ENCODE measurements at places on chromosomes 16 and 17.

DNA sequence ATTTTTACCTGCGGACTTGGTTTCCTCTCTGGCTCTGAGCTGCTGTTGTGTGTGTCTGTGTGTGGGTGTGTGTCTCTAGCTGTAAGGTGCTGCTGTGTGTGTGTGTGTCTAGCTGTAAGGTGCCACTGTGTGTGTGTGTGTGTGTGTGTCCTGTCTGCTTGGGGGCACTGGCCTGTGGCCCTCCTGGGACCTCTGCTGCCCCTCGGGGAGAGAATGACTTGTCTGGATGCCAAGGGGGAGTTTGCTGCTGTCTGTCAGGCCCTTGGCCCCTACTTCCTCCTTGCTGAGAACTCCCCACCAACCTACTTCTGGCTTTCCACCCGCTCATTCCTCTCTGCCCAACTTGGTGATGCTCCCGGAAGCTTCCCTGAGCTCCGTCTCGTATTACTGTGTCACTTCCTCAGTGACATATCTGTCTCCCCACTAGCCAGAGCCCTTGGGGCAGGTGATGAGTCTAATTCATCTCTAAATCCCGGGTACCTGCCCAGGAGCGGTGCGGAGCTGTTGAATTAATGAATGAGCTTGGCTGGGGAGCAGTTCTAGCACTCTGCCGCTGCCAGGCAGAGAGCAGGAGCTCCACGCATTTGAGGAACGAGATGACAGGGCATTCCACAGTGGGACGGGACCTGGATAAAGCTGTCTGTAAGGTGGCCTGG lies 3.5 kb upstream of the LASP1NB start:
- no peak for DNase-seq

DNA sequence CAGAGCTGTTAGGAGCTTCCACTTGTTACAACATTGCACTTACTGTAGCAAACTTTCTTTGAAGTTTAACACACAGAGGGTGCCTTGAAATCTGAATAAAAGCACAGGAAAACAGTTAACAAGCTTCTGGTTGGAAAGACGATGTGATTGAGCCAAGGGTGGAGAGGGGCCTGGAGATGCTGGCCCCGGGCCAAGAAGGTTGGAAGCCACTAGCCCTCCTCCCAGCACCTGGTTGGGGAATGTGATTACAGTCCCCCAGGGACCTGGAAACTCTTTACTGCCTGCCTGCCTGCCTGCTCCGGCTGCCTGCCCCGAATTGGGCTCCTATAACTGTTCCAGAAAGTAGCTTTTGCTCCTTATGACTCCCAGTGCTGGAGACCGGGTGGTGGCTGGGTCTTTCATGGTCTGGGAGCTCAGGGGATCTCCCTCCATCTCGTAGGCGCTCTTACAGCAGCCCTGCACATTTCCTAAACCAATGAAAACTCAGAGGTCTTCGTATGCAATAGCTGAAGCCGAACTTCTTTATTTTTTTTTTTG lies 48.0 kb upstream of the ZFHX3 start:
- no peak for DNase-seq

GRCh38 chr16:53852678-53853077 lies 148.7 kb downstream of the FTO start:
- DNase-seq, result no peak

DNA sequence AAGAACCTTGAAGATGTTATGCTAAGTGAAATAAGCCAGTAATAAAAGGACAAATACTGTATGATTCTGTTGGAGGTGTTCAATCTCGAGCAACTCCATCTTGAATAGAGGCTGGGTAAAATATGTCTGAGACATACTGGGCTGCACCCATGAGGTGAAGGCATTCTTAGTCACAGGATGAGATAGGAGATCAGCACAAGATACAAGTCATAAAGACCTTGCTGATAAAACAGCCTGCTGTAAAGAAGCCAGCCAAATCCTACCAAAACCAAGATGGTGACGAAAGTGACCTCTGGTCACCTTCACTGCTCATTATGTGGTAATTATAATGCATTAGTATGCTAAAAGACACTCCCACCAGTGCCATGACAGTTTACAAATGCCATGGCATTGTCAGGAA lies 98.1 kb downstream of the RGS9 start:
- DNase-seq, result no peak

DNA sequence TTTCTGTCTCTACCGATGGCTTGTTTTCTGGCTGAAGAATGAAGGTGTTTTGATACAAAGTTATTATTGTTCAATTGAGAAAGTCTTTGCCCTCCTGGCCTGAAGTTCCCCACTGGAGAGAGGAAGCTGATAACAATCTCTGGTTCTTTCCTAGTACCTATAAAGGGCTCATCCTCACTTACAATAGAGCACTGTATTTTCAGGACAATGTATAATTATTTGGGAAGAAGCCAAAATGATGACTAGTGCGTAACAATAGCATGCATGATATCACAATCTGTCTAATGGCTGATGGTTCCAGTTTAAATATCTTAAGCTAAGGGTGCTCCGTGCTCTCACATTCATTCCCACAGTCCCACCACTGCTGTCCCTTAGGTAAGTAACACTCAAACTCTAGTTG lies 230.7 kb downstream of the IRX3 start:
- DNase-seq, result no peak

- DNase-seq, result no peak
These were observed 27.9 kb downstream of the IRX6 start for GRCh38 chr16:55351936-55352335.

- no peak for DNase-seq
These were observed 6.2 kb downstream of the REXO5 start for GRCh38 chr16:20812510-20812909.
